ENCODE measurements at places on chromosomes 4 and X.

DNA sequence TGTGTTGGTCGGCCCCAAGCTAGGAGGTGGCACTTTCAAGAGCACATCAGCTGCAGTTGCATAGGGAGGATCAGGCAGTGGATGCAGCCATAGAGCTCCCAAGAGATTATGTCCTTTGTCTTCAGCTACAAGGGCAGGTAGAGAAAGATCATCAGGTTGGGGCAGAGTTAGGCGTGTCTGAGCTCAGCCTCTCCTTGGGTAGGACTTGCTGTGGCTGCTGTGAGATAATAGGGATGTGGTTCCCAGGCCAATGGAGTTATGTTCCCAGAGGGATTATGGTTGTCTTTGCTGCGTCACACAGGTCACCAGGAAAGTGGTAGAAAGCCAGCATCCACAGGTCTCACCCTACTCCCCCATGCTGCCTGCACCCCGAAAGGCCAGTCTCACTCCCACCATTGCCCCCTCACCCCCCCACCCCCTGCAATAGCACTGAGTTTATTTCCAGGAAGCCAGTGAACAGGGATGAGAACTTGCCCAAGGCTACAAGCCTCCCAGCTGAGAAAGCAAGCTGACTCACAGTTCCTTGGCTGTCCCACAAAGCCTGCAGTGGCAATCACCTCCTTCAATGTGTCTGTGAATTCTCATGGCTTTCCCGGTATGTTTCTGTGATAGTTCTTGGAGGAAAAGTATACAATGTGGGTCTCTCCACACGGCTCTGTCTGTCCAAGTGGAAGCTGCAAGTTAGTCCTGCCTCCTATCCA lies 148.4 kb downstream of the STPG2 start:
- no peak for DNase-seq

- no peak for DNase-seq
Measured at GRCh38 chrX:146189371-146189770, 371.7 kb downstream of the SLITRK2 start.

GRCh38 chrX:28347476-28347875 lies 239.8 kb upstream of the IL1RAPL1 start:
- no peak for DNase-seq

DNA sequence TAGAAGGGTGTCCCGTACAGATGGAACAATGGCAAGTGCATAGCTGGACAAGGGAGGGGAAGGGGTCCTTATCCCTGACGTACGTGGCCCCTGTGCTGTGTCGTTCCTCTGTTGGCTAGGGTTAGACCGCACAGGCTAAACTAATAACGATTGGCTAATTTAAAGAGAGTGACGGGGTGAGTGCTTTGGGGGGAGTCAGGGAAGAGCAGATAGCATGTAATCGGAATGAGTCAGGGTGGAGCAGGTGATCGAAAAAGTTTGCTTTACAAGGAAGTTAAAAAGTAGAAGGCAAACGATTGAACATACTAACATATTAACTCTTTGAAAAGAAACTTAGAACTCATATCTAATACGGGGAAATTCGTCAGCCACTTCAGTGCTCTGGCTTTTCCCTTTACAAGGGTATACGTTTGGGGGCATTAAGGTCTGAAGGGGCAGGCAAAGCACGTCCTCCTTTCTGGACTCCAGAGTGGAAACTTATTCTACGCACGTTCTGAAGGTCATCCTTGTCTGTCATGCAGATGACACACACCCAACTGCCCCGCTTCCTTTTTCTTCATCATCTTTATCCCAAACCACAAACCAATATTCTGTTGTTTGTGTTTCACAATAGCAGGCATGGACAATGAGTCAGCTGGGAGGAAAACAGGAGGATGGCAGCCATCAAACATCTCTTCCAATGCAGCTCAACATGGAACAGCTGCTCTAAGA lies 10.2 kb upstream of the CRLF2 start:
- no peak for DNase-seq

DNA sequence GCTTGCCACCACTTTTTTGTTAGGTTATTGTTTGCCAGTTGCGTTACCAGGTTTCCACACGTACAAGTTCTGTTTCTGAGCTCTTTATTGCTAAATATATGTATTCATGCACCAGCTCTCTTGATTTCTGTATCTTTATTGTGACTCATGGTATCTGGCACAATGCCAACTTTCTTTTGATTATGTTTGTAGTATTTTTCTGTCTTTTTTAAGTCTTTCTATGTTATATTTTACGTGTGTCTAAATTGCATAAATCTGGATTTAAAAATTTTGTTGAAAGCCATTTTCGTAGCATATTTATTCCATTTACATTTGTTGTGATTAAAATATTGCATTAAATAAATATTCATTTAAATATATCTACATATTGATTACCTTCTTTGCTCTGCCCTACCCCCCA lies 73.8 kb downstream of the KDM6A start:
- DNase-seq = no peak

DNA sequence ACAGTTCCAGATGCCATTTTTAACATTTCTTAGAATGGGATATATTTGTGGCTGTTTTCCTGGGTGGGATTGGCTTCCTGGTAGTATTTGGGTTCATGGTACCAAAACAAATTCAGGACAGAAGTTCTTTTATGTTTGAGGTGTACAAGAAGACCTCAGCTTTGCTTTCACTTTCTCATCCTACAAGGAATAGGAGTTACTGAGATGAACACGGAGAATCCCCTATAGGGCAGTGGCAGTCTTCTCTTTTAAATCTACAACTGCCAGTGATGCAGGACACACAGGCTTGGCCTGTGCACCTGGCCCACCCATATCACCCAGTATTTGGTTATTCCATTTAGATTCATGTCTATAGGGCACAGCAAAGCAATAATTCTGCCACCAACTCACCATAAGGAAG lies 35.2 kb downstream of the SLC10A7 start:
- DNase-seq = no peak

- DNase-seq = no peak
Measured at GRCh38 chr4:148800336-148800885, 358.2 kb upstream of the NR3C2 start.

- DNase-seq = no peak
Measured at GRCh38 chrX:21666679-21667078, 8.5 kb upstream of the KLHL34 start.

DNA sequence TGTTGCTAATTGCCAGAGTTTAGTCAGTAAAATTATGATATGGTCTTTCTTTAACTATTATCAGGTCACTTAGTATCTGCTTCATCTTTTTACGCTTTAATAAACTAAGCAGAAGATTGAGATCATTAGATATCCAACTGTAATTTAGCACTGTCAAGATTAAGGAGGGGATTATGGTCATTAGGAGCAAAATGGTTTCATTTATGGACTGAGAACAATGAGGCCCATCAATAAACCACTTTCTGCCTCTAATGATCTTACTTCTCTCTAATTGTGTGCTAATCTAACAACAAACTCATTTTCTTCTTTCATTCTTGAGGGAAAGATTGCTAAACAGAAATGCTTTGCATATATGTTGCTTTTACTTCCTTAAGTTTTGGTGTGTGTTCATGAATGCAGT lies 340.4 kb downstream of the RPA4 start:
- DNase-seq = no peak

DNA sequence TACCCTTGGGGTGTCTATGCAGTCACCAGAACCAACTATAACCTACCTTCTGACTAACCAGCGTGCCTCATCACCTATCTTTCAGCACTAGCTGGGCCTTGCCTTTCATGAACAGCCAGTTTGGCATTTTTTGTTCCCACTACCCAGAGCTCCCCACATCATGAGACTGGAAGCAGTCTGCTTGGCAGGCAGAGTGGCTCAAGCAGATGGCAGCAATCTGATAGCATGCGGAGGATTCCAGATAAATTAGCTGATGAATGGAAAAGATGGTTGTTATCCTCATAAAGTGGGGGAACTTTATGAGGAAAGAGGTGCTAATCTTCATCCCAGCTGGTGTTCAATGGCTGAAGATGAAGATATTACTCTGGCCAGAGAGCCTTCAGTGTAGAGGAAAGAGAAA lies 243.2 kb upstream of the EDA2R start:
- no peak for DNase-seq

DNA sequence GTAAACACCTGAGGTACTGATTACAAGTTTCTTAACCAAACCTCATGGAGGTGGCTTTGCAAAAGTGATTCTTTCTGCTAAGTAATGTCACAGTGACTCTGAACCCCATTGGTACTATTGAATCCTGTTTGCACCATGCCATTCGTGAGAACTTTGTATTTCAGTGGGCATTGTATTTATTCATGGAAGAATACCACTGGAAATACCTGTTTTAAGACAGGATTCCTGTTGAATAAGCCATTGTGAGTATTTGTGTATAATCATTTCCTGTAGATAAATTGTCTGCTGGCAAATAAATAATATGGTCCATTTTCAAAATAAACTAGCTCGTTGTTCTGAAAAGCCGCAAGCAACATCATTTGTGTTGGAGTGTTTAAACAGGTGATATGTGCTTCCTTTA lies 136.4 kb upstream of the GUCY1A1 start:
- DNase-seq = no peak
